ENCODE measurements at places on chromosomes 12 and 14.

- no peak for DNase-seq
Measured at GRCh38 chr14:91388551-91388975, 29.1 kb downstream of the CCDC88C start.

DNA sequence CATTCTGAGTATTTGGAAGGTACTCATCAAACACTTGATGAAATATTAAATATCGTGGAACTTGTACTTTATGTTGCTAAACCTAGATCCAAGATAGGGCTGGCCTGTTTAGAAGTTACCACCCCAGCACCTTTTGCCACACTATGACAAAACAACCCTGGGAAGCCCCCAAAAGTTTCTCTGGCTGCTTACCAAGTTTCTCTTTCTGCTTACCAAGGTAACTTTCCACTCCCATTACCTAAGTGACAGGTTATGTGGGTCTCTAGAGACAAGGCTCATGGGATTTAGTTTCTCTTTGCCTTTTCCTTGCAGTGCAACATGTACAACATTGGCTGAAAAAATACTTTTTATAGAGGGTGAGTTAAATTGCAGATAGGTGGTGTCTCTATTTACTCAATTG is 28.9 kb upstream of the PPM1A start:
- DNase-seq, result no peak

DNA sequence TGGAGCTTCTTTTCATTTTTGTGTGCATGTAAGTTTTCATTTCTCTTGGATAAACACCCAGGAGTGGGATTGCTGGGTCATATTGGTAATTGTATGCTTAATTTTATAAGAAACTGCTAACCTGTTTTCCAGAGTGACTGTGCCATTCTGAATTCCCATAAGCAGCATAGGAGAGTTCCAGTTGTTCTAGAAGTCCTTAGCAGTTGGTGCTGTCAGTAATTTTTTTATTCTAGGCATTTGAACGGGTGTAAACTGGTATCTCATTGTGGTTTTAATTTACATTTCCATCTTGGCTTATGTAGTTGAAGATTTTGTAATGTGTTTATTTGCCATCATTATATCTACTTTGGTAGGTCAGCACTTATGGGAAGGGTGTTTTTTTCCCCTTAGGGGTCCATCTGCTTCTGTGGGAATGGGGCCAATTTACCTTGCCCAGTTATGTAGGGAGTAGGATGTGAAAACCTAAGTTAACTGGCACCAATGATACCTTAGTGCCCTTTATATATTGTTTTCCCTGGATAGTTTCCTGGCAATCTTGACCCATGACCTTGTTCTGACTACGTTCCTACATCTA is 202.9 kb downstream of the AKAP6 start:
- no peak for DNase-seq

DNA sequence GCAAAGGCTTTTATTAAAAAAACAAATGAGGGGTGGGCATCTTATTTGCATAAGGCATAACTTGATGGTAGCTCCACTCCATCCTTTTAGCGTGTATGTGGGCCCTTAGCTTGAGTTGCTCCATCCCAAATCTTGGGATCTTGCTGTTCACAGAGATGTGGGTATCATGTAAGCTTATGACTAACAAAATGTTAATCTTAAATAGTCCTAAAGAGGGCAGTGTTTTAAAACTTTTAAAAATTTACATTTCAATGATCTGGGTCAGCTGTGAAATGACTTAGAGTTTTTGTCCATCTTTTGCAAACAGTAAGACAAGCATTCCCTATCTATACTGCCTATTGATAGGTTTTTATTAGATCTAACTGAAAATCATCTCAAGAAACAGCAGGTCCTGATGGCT is 86.0 kb downstream of the SLCO1A2 start:
- DNase-seq, result no peak

- no peak for DNase-seq
Measured at GRCh38 chr14:76811561-76811960, 1.1 kb downstream of the ANGEL1 start.

GRCh38 chr12:30155001-30155730 is 371.4 kb upstream of the TMTC1 start:
- no peak for DNase-seq

GRCh38 chr12:88375306-88376305 is 204.7 kb downstream of the KITLG start:
- no peak for DNase-seq

- DNase-seq, result no peak
Measured at GRCh38 chr12:28500373-28501024, 310.2 kb downstream of the CCDC91 start.

DNA sequence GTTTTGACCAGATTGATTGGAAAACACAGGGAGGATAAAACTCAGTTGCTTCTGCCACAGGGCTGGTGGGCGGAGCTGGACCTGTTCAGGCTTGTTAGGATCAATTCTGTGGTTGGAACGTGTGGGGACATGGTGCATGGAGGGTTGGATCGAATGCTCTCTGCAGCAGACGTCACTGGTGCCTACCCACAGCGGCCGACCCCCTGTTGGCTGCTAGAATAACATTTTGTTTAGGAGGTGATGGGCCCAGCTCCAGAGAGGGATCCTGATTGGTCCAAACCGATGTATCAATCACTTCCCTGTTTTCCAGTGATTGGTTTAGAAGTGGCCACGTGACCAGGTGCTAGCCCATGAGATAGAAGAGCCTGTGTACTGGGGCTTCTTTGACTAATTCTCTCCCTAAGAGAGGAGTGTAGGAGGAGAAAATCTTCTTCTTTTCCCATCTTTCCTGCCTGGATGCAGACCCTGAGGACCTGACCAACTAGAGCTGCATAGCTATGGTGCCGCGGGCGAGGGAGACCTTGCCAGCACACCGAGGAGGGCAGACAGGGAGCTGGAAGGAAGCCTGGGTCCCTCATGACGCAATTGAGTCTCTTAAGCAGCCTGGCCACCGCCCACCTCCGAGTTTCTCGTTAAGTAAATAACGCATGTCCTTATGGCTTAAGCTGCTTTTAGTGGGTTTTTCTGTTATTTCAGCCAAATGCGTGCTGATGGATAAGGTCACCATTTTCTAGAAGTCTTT is 163.5 kb downstream of the AACS start:
- DNase-seq, result no peak

GRCh38 chr14:53620890-53621289 is 335.7 kb downstream of the BMP4 start:
- DNase-seq, result no peak

- peak; percentile 72 for DNase-seq
Measured at GRCh38 chr14:72516936-72517700, 376.8 kb downstream of the DPF3 start.

DNA sequence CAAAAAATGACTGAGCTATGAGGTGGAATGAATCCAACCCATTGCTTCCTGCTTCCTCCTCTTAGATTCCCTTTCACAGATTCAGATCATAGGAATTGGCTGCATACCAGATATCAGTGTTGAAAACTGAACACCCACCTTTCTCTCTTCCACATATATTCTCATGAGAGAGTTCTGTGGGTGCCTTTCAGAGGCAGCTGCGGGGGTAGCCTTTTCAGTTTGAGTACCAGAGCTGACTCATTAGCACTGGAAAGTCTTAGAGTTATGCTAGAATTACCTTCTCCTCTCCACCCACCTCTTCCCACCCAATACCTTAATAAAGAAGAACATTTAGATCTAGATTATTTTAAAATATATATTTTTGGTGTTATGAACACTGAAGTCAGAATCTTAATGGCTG is 495.4 kb upstream of the SEL1L start:
- DNase-seq, result no peak

DNA sequence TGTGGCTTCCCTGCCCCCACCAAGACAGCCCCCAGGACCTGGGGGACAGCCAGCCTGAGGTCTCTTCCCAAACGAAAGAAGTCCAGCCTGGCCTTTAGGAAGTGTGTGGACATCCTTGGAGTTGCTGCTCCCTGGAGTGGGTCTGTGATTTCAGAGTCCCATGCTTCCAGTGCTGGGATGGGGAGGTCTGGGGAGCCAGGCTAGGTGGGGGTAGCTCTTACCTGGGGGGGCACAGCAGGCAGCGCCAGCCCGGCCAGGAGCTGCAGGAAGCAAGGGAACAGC is 509 bp downstream of the PGF start:
- no peak for DNase-seq

- no peak for DNase-seq
Measured at GRCh38 chr12:84994426-84994825, 41.7 kb downstream of the TSPAN19 start.

DNA sequence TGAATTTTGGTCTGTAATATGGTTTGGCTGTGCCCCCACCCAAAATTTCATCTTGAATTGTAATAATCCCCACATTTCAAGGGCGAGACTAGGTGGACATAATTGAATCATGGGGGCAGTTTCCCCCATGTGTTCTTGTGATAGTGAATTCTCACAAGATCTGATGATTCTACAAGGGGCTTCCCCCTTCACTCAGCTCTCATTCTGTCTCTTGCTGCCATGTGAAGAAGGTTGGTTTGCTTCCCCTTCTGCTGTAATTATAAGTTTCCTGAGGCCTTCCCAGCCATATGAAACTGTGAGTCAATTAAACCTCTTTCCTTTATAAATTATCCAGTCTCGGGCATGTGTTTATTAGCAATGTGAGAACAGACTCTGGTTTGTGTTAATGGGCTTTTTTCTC is 5.9 kb downstream of the LRRC9 start:
- no peak for DNase-seq

DNA sequence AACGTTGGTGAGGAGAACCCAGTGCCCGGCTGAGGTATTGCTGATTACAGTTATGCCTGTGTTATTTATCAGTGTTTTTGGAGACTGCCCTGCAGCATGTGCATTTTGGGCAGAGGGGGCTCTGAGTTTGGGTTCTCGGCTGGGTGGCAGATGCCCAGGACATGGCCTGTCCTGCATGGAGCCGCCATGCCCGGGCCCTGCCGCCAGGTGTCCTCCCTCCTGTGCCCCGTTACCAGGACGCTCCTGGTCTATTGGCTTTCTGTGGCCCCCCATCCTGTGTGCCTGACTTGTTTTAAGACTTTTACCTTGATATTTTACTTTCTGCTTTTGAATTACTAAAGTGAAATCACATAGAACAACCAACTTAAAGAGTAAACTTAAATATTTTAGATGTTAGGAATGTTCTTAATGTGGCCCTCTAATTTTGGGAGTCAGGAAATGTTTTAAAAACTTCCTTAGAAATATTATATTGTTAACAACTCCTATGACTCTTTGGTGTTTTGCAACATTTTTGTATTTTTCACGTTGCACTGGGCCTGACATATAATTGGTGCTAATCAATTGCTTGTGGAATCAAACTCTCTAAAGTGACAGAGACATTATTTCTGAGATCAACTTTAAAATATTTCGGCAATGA is 51.8 kb downstream of the PRIMA1 start:
- DNase-seq, result no peak

DNA sequence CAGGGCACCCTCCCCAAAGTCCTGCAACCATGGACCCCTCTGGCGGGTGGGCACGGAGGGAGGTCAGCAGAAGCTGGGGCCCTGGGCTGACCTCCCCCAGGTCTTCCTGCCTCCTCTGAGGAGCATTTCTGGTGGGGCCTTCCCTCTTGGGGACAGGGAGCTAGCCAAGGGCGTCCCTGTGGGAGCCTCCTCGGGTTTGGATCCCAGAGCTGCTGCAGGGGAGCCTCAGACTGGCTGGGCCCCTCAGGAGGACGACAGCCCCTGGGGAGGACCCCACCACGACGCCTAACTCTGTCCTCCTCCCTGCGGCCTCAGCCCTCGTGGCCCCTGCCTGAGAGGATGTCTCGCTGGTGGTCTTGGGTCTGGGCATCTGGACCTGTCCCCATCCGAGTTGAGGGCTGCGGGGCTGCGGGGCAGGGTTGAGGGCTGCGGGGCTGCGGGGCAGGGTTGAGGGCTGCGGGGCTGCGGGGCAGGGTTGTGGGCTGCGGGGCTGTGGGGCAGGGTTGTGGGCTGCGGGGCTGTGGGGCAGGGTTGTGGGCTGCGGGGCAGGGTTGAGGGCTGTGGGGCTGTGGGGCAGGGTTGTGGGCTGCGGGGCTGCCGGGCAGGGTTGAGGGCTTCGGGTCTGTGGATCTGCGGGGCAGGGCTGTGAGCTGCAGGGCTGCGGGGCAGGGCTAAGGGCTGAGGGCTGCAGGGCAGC is 37.4 kb downstream of the FBRSL1 start:
- no peak for DNase-seq

GRCh38 chr12:75528692-75529091 is 17.3 kb upstream of the KRR1 start:
- no peak for DNase-seq

GRCh38 chr14:35366056-35366451 is 38.5 kb downstream of the NFKBIA start:
- no peak for DNase-seq

DNA sequence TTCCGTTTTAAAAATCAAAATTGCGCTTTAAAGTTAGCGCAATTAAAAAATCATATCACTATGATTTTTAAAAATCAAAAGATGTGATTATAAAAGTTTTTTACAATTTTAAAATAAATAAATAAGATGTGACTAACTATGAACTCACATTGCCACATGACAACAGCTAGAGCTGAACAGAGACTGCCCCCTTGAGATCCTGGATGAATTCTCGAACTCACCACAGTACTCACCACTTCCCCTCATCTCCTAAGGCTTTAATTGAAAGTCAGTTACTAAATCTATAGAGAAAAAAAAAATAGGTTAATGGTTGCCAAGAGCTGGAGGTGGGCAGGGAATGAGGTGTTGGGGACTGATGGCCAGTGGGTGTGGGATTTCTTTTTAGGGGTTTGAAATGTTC is 384.2 kb downstream of the ZFP36L1 start:
- DNase-seq, result no peak

GRCh38 chr12:54358191-54358944 is 5.9 kb downstream of the GPR84 start:
- no peak for DNase-seq

DNA sequence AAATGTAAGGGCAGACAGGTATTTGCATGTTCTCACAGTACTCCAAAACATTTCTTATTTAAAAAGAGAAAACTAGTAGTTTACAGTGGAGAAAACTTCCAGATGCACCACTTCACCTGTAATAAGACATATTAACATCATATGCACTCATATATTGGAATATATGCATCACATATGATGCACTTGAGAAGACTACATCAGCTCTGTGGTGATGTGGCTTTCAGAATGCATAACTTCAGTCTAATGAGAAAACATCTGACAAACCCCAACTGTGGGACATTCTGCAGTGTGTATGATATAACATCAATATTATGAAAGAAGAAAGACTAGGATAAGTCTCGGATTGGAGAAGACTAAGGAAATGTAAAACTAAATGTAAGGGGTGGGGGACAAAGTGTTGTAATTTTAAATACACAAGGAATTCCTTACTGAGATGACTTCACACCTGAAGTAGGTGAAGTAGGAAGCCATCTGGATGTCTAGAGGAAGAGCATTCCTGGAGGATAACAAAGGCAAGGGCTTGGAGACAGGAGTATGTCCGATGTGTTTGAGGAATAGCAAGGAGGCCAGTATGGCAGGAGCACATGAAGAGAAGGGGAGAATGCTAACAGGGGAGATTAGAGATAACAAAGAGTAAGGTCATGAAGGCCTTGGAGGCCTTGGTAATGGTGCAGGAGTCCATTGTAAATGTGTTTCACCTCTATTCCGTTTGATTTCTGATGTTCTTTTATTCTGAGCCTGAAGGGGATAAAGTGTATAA is 49.0 kb downstream of the CNOT2 start:
- DNase-seq, result no peak

GRCh38 chr14:104114421-104115130 is 23.8 kb upstream of the KIF26A start:
- no peak for DNase-seq

All from stimulated activated CD4-positive, alpha-beta T cell treated with anti-CD3 and anti-CD28 coated beads, Interleukin-12 subunit alpha, Interleukin-12 subunit beta, amount 100 ng/mL, for 48 hours (primary cell).